ENCODE measurements at places on chromosomes 12 and 14.

DNA sequence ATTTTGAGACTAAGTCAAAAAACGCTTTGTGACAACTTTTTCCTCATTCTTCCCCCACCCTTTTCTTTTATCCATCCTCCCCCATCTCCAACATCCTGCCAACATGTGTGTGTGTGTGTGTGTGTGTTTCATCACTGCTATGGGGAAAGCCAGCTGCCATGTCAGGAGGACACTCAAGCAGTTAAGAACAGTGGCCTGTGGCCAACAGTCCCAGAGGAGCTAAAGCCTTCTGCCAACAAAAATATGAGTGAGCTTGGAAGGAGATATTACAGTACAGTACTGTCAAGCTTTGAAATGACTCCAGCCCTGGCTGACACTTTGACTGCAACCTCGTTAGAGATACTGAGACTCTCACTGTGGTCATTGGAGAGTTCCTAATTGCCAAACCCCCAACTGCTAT, 5.0 kb upstream of the CSRP2 start:
- DNase-seq = no peak

DNA sequence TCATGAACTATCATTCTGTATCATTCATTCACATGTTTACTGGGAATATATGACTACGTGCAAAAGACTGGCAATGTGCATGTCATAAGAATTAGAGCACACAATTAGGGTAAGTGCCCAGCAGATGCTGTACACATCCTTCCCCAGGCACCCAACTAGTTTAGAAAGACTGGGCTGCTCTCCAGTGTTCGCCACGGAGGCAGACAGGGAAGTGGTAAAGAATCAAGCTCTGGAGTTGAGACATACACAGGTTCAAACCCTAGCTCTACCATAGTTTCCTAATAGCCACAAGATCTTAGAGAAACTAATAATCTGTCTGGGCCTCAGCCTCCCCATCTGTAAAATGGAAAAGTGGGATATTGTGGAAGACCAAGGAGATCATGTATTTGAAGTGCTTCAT, 6.8 kb downstream of the TMCC3 start:
- DNase-seq = no peak

DNA sequence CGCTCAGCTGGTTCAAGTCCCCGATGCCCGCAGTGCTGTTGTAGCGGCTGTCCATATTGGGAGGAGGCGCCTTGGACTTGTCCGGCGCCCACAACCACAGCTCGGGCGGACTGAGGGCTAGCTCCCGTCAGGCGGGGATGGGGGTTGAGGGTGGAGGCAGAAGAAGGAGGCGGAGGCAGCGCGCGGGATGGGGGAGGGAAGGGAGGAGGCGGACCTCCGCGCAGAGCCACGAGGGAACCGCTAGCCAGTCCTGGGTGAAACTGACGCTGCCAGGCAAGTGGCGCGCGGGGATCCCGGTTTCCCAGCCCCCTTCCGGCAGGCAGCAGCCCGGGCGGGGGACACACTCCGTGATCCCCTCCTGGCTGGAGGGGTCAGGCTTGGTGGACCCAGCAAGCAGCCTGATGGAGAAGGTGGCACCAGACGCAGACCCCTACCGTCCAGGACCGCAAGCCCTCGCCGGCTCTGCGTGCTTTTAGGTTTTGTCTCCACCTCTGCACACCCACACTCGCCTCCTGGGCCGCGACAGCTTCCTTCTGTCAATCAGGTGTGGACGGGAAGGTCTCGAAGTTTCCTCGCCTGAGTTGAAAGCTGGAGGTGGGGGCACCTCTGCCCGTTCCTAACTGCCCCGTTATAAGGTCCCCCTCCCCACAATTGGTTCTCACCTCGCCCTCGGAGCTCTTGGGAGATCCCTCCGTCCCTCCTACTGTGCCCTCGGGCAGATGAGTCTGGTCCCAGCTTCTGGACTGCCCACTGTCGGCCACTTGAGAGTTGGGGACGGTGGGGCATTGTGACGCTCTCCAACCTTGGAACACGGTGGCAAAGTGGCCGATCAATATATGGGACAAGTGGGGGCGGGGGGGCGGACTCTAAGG, at the start of gene CPNE8:
CPNE8 (minus strand) TSS at position 112 of the 872 bp plus-strand sequence; CDS start at position 55, 57 bp downstream.
- DNase-seq = peak; percentile 86

GRCh38 chr14:56339855-56340701, 221.9 kb downstream of the PELI2 start:
- peak; percentile 64 for DNase-seq

GRCh38 chr14:79037593-79037992, 867.4 kb downstream of the NRXN3 start:
- no peak for DNase-seq

- DNase-seq = no peak
Observed at GRCh38 chr14:40847480-40847879, 759.2 kb upstream of the LRFN5 start.

GRCh38 chr12:86421333-86421732, 165.1 kb upstream of the MGAT4C start:
- no peak for DNase-seq

Measured in RWPE1 (cell line).